ENCODE measurements at places on chromosomes 7 and 10. TPM values are rescaled to one million over a fixed set of nuclear protein-coding genes. Genes with fewer than 3 reads are reported as not detected.

CACNA2D1 gene
- total RNA-seq: not detected

GRCh38 chr7:2823130-2823529 is 21.0 kb downstream of the GNA12 start:
- DNase-seq: no peak

DNA sequence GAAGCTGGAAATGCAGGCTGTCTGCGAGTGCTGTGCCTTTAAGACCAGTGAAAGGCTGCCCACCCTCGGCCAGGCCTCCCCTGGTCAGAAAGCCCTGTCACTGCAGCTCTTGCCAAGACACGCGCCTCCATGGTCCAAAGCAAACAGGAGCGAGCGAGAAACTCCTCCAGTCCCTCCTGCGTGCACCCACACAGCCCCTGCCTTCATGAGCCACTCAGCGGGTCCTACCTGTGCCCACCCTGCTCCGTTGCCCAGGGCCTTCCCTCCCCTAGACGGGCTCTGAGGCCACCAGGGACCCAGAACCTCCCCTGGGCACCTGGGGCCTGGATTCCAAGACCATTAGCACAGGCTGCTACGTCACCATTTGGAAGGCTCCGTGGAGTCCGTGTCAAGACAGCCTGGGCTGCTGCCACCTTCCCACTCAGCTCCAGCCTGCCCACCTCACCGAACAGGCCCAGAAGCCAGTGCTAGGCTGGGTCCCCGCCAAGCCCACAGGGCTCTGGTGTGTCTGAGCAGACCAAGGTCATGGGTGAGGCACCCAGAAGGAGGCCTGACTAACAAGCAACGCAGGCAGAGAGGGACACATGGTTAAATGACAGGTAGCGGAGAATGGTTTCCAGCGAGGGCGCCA is 144.5 kb downstream of the NEURL1 start:
- no peak for DNase-seq

FGF8 gene
- 0.35 TPM for total RNA-seq

GRCh38 chr7:17486835-17487234 is 188.4 kb downstream of the AHR start:
- no peak for DNase-seq

DNA sequence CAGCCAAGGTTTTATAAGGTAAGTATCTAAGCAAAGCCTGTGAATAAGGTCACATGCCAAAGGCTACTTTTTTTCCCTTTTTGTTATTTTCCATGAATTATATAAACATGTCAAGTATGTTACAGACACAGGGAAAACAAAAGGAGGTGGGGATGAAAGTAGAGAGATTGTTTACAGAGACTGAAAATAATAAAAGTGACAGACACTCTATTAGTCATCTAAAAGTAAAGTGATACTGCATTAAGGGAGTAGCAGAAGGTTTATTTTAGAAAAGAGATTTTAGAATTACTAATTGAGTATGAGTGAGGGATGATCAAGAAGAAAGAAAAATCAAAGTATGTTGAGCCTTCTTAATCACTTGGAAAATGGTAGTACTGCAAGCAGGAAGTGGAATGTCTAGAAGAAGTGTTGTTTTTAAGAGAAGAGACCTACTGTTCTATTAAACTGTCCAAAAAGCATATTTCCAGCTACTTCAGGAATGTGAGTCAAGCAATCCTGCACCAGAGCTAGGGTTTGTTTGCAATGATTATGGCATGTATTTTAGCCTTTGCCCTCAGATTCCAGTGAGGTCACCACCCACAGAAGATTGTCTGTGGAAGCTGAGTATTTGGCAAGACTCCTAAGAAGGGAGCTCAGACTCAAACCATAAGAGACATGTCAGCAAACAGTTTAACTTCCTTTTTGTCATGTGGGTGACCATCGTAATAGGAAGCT is 177.9 kb upstream of the PLXDC2 start:
- DNase-seq: no peak

- no peak for DNase-seq
These were observed 72.8 kb upstream of the PPIF start for GRCh38 chr10:79274279-79275104.

DNA sequence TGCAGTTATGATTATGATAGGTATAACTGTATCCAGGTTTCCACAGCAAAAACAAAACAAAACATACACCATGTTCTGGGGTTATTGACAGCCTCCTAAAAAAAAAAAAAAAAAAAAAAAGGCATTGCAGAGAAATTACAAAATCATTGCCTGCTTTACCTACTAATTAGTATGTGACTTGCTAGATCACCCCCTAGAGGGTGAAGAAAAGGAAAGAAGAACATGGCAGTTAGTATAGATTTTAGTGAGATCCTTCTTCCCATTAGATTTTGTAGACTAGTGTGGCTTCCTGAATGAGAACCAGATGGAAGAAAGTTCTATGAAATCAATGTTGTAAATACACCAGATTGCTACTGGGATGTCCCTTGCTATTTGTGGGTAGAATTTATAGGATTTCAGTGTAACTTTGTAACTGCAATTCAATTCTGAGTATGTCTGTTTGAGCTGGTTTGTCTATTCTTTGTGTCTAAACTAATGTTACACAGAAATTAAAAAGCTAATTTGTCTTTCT is 24.0 kb upstream of the AGBL3 start:
- DNase-seq: no peak

- DNase-seq: no peak
These were observed 1.5 kb upstream of the LOXL4 start for GRCh38 chr10:98269435-98269912.

AKR1C8 gene
- not detected for total RNA-seq

GRCh38 chr10:905503-905902 is 26.0 kb downstream of the LARP4B start:
- no peak for DNase-seq

THAP5 gene
- total RNA-seq: 35.6 TPM

- no peak for DNase-seq
These were observed 168.4 kb downstream of the SORCS3 start for GRCh38 chr10:104809288-104810090.

- DNase-seq: no peak
These were observed 224.8 kb downstream of the BBS9 start for GRCh38 chr7:33354201-33354600.

DNA sequence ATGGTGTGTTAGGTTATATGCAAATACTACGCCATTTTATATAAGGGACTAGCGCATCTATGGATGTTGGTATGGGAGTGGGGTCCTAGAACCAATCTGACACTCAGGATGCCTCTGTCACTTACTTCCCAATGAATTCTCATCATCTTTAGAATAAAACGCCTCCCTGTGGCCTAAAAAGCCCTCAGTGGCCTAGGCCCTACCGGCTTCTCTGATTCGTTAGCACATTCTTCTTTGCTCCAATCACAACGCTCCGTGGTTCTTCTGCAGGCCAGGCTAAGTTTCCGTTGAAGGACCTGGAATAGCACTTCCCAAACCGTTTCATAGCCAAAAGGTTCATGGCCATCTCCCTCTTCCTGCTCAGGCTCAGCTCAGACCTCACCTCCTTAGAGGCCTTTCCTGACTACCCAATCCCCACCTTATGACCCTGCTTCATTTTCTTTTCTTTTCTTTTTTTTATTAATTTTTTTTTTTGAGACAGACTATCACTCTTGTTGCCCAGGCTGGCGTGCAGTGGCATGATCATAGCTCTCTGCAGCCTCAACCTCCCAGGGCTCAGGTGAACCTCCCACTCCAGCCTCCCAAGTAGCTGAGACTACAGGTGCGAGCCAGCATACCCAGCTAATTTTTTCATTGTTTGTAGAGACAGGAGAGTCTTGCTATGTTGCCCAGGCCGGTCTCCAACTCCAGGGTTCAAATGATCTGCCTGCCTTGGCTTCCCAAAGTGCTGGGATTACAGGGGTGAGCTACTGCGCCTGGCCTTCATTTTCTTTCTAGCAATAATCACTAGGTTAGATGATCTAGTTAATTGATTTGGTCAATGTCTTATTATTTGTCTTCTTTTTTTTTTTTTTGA is 24.5 kb upstream of the YWHAG start:
- DNase-seq: no peak

DNA sequence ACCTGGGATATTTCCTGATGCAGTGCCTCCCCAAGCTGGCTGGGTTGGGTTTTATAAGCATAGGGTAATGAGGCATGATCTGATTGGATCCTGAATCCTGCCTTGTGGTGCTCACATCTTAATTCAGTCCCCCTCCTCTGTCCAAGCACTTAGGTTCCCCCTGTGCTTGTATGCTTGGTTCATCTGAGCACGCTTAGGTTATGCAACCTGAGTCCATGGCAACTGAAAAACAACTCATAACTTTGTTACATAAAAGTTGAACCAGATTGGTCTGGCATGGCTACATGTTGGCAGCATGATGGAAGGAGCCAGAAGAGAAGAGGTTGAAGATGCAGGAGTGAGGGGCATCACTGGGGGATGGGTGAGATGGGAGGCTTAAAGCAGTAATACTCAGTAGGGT is 57.3 kb upstream of the OSBPL3 start:
- DNase-seq: no peak

LZTS2 gene
- total RNA-seq: 22.7 TPM

- DNase-seq: peak; percentile 67
These were observed 11.4 kb downstream of the GIMAP6 start for GRCh38 chr7:150620617-150621371.

GRCh38 chr7:79692015-79692414 is 238.5 kb upstream of the MAGI2 start:
- DNase-seq: no peak

- peak; percentile 79 for DNase-seq
These were observed 174.4 kb downstream of the ST7 start for GRCh38 chr7:117127585-117128168.

DNA sequence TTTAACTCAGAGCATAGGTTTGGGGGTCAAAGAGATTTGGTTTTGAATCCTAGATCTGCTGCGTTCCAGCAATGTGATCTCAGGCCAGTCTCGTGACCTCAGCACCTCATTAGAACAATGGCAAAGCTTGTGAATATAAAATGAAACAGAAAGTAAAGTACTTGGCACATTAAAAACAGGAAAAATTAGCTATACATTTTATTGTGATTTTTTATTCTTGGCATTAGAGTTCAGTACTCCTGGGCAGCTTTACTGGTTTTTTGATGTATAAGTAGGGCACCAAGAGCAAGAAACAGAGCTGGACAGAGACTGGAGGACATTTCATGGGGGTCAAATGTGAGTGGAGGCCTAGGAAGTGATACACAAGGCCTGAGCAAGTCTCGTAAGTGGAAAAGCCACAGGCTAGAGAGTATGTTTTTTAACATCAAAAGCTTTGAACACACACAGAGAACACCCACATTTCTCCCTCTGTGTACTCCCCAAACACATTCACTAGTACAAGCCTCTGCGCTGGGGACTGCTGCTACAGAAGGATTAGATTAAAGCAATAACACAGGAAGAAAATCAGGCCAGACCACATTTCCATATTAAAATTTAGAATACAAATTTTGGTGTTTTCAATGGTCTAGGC is 157.2 kb upstream of the SLC25A13 start:
- DNase-seq: peak; percentile 69

DNA sequence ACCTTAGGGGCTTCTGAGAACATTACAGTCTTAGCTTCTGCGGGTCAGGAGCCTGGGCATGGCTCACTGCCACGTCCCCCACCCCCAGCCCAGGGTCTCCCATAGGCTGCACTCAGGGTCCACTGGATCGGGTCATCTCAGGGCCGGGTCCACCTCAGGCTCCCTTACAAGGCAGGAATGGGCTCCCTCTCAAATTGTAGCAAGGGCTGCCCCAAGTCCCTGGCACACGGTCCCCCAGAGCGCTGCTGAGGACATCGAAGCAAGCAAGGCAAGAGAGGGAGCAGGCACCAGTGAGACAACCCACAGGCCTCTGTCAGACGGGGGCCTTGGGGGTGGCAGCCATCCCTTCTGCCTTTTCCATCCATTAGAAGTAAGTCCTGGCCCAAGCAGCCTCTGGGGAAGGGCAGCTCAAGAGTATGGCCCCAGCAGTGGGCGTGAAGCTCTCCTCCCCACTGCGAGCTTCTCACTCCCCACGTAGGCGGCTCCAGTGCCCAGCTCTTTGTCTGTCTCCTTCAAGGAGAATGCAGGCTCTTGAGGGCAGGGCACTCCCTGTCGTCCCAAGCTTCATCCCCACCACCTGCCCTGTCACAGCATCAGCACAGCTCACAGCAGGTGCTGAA is 18.0 kb upstream of the RET start:
- no peak for DNase-seq

GRCh38 chr7:95798401-95798930 is 26.1 kb downstream of the DYNC1I1 start:
- no peak for DNase-seq

DNA sequence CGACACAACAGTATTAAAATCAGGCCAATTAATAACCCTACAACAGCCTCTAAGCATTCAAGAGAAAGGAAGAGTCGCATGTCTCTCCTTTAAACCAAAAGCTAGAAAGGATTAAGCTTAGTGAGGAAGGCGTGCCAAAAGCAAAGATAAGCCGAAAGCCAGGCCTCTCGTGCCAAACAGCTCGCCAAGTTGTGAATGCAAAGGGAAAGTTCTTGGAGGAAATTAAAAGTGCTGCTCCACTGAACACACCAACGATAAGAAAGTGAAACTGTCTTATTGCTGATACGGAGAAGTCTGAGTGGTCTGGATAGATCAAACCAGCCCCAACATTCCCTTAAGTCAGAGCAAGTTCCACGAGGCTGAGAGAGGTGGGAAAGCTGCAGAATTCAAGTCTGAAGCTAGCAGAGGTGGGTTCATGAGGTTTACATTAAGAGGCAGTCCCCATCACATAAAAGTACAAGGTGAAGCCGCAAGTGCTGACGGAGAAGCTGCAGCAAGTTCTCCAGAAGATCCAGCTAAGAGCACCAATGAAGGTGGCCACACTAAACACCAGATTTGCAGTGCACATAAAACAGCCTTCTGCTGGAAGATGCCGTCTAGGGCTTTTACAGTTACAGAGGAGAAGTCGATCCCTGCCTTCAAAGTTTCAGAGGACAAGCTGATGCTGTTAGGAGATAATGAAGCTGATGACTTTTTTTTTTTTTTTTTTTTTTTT is 194.8 kb downstream of the MAD1L1 start:
- DNase-seq: peak; percentile 79

DNA sequence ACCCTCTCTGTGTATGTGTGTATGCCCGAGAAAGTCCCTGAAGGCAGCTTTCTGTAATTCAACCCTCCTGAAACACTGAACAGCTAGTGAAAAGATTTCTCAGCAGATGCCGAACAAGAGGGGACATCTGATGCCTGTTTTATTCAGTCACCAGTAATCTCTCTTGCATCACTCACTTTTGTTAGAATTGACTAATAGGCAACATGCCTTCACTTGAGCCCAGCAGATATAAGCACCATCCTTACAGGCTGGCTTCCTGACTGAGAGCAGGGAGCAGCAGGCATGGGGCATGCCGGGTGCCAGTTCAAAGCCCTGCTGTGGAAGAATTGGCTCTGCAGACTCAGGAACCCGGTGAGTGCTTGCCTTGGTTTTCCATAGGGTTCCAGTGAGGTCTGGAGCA is at the start of gene ABCA13:
Gene ABCA13, plus strand, starts transcription at position 257 of the 400 bp plus-strand sequence. Its CDS starts 26 bp downstream, at position 283.
- no peak for DNase-seq

Data from activated CD4-positive, alpha-beta T cell treated with anti-CD3 and anti-CD28 coated beads, Interleukin-2, amount 10 ng/mL, durations not matched to agents 24 days and 14 days (primary cell).